ENCODE measurements at places on chromosomes 11 and 22.

- DNase-seq = peak; percentile 87
Observed at GRCh38 chr22:38569972-38570778, at the start of gene DMC1. Gene DMC1, minus strand, starts transcription at chr22:38570183. Its CDS starts 1,927 bp downstream, at chr22:38568256.

DNA sequence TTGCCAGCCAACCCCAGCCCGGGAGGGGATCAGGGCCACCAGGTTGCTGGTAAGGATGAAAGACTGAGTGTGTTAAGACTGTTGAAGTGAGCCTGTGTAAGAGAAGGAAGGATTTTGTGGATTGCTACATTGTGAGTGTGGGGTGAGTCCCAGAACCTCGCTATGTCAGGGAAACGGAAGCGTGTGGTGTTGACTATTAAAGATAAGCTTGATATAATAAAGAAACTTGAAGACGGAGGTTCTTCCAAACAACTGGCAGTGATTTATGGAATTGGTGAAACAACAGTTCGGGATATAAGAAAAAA lies 627 bp downstream of the JRKL start:
- DNase-seq = peak; percentile 8

- DNase-seq = peak; percentile 88
Observed at GRCh38 chr11:118608360-118609227, 1.2 kb downstream of the PHLDB1 start.

DNA sequence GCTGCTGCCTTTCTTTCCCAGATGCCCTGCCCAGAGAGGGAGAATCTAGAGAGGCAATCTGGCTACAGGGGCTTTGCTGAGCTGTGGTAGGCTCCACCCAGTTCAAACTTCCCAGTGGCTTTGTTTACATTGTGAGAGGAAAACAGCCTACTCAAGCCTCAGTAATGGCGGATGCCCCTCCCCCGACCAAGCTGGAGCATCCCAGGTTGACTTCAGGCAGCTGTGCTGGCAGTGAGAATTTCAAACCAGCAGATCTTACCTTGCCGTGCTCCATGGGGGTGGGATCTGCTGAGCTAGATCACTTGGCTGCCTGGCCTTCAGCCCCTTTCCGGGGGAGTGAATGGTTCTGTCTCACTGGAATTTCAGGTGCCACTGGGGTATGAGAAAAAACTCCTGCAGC lies 12.2 kb downstream of the BDNF start:
- DNase-seq = no peak

- no peak for DNase-seq
Observed at GRCh38 chr11:84372381-84372950, 1086.3 kb upstream of the CCDC90B start.

- DNase-seq = no peak
Observed at GRCh38 chr11:68379206-68379605, 66.8 kb downstream of the LRP5 start.

DNA sequence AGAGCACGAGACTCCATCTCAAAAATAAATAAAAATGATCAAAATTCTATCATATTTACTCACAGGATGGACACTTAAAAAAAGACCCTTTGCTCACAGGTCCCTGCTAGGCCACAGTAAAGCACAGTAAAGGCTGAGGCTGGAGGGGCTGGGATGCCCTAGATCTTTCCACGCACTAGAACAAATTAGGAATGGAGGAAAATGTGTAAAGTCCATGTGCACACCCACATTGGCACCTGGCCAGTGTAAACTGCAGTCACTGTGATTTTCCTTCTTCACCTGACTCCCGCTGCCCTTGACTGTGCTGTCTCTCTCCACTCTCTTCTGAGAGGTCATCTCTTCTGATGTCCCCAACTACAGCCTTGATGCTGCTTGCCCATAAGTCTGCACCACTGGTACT lies 195.5 kb downstream of the EFCAB6 start:
- DNase-seq = no peak

DNA sequence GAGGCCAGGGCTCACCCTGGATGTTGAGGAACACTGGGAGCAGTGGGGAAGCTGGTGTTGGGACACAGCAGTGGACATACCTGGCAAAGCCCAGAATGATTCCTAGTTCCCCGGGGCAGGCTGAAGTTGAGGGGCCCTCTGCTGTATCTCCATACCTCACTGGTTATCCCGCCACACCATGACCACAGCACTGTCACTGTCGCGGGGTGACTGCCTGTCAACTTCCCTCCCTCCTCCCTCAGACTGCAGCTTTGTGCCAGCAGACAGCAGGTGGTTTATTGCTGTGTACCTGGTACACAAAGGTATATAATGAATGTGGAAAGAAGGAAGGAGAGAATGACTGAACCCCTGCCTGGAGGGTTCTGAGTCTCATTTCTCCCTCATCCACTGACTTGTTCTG lies 318.7 kb downstream of the TMEM135 start:
- no peak for DNase-seq

DNA sequence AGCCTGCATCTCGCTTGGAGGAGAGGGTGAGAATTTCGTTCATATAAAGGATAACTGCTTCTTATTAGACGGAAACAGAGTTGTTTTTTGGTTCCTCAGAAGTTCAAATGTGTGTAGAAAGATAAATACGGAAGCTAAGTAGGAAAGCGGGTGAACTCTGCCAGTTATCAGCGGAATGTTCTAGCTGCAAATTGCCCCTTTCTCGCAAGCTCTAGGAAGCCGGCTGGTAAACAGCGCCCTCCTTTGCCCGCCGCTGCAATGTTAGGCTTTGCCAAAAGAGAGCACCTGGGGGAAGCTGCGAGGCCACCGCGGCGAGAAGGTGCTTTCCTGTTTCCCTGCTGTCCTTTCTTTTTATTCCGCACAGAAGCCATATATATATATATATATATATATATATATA lies 67.0 kb downstream of the IGLL5 start:
- no peak for DNase-seq

DNA sequence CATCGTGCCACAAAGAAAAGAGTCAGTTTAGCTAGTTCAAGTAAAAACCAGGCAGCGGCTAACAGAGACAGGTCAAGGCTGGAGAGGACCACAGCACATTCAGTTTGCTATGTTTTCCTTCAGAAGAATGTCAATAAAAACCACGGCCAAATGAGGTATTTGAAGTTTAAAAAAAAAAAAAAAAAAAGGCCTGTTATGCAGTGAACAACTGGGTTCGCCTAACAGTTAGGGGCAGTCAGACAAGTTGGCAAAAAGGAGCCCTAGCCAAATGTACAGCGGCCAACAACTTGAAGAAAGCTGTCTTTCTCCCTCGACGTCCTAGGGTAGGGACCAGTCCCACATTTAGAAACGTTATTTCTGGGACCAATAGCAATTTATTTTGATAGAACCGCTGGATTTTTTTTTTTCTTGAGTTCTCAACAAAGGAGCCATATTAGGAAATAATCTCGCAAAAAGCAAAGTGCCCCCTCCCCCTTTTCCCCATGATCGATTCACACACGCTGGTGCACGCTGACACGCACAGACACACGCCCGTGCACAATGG lies 237.8 kb downstream of the TTC28 start:
- DNase-seq = no peak

DNA sequence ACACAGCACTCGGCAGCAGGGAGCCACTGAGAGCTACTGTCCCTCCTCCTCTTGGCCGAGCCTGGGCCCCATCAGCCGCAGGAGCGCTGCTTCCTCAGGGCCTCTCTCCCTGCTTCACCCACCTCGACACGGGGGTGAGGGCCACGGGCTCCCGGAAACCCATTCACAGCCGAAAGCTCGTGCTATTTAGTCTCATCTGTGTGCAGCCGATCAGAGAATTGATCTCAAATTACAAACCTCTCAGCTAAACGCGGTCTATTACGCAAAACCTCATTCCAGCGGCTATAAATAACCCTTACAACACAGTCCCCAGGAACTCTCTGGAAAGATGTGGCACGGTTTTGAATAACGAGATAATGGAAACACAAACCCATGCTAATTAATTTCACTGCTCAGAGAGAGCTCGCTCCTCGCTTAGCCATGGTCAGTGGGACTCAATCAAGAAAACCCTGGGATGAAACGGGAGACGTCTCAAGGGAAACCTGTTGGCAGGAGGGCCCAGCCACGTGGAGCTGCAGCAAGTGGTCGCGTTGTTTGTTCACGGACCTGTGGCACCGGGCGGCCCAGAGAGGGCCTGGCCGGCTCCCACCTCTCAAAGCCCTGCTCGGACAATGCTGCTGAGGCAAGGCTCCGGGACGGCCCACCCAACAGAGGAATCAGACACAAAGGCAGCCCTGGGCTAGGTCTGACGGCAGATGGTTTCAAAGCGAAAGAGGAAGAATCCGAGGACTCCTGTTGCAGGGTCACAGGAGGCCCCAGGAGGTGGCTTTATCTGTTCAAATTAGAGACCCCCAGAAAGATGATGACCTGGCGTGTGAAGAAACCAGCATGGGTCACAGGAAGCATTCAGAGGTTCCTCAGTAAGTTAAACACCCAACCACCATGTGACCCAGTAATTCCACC lies 210.5 kb downstream of the CTTN start:
- DNase-seq = peak; percentile 77

DNA sequence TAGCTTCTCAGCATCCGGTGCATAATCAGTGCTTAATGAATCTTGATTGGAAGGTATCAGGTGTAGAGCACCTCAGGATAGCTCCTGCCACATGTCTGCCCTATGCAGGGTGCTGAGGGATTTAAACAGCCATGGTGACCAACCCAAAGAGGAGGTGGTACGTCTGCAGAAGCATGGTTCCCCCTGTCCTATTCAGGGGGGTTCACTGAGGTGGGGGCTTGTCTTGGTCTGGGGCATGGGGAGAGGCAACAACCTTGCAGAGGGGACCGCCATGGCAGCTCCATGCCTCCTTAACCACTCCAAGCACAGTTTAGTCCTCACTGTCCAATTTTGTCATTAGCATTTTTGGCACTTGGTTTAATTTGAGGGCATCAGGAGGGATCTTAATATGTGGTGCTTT lies 24.9 kb downstream of the UBE2L3 start:
- DNase-seq = no peak

DNA sequence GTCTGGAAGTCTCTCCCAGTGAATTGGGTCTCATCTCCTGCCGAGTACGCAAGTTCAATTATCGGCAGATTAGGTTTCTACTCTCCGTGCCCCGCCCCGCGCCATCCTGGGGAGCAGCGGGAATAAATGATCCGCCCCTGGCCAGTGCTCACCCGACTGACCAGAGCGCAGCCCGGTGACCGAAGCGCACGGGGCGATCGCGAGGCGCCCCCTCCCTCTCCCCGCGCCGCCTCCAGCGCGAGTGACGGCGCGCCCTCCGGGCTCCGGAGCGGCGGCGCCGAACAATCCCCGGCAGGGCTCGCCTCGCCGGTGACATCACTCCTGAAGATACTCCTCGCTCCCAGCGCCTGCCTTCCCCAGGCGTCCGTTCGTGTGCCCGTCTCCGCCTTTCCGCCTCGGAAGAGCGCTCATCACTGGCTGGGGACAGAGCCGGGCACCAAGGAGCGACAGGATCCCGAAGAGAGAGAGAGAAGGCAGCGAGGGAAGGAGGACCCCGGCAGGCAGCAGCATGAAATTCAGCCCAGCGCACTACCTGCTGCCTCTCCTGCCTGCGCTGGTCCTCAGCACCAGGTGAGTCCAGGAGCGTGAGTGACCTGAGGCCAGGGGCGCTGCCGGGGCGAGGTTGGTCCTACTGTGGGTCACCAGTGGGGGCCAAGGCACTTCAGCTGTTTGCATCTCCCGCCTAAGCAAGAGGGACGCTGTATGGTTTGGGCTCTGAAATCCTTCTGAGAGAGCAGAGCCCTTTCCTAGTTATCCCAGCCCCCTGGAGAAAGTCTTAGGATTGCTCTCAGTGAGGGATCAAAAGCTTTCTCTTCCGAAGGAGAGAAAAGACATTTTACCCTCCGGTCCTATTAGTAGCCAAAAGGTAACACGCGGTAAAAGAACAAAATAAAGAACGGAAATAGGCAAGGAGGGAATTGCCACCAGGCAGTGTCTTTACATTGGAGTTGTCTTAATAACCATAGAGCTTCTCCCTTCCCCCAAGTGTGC lies at the start of gene LUZP2:
Gene LUZP2, plus strand, starts transcription at position 318 of the 990 bp plus-strand sequence.
- peak; percentile 3 for DNase-seq

DNA sequence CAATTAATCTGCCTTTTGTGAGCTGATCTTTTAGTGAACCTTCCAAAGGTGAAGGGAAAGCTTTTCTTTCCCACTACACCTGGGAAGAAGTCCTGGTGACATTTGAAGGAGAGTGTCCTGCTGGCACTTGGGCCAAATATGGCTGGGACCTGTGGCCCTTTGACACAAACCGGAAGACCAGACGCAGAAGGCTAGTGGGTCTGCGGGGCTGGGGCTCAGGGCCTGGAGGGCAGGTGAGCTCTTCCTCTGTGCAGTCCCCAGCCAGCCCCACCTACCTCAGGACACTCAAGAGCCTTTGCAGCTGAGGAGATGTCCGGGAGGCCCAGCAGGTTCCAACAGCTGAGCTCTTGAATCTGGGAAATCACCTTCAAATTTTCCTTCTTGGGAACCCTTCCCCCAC lies 138.0 kb upstream of the THY1 start:
- DNase-seq = no peak

GRCh38 chr22:40204321-40205116 lies 26.8 kb downstream of the TNRC6B start:
- DNase-seq = peak; percentile 95

DNA sequence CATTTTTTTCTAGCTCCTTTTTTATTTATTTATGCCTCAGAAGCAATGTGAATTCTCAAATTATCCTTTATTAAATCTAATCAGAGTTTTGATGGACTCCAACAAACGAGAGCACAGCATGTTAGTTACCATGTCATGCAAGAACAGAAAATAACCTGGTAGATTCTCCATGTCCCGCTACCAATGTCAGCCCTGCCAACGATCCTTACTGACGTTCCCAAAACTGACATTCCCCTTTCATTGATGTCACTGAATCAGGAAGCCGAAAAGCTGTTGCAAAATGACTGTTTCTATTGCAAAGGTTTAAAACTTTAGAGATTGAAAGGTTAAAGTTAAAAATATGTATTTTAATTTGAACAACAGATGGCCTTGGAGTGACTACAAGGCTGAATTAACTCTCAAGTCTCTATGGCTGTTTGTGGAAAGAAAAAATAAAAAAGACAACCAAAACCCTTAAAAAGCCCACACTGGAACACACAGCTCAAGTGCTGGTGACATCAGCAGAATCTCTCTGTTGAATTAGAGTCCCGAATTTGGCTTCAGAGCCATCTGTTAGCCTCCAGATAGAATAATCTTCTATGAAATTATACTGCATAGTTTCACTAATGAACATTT lies 96.8 kb downstream of the BDNF start:
- no peak for DNase-seq

- no peak for DNase-seq
Observed at GRCh38 chr11:2665526-2666400, 34.0 kb downstream of the KCNQ1OT1 start.

DNA sequence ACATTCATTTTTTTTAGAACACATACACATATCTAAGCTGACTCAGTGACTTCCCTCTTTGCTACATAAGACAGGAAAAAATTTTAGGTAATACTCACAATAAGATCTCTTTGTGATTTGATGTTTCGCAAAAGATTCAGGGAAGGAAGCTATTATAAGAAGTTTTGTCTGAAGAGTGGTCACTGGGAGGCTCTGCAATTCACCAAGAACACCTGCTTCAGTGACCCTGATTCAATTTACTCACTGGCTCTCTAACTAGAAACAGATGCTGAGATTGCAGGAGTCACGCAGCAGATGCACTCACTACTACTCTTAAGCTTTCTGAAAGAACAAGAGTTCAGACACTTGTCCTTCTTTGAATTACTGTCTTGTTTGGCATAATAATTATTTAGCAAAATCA lies 193.6 kb upstream of the DDI1 start:
- peak; percentile 68 for DNase-seq
